ENCODE measurements at places on chromosomes 6 and 20. TPM values are rescaled to one million over a fixed set of nuclear protein-coding genes. Genes with fewer than 3 reads are reported as not detected.

ASIP gene
- total RNA-seq: not detected

FHL5 gene
- 9.6 TPM for total RNA-seq

DNA sequence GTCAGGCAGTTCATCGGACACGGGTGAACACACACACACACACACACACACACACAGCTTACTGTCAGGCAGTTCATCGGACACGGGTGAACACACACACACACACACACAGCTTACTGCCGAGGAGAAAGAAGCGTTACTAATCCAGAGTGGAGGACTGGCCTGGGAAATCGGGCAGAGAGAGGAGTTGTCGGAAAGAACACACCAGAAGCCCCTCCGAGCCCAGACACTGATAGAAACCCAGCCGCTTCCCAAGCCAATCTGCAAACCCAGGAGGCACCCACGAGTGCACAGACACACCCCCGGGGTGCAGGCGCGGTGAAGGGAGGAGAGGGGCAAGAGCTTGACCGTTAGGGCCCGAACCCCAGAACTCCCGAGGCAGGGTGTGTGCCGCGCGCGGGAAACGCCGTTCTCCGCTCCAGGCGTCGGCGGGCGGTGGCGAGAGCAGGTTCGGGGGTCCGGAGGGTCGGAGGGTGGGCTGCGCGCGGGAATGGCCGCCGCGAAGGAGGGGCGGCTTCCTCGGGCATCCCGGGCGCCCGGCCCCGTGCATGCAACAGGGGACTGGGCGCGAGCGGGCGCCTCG is 636 bp downstream of the ELOVL2 start:
- DNase-seq: no peak

- no peak for DNase-seq
Measured at GRCh38 chr6:117233145-117233544, 32.2 kb upstream of the VGLL2 start.

- DNase-seq: no peak
Measured at GRCh38 chr20:32678948-32679347, 5.2 kb upstream of the C20orf203 start.

DNA sequence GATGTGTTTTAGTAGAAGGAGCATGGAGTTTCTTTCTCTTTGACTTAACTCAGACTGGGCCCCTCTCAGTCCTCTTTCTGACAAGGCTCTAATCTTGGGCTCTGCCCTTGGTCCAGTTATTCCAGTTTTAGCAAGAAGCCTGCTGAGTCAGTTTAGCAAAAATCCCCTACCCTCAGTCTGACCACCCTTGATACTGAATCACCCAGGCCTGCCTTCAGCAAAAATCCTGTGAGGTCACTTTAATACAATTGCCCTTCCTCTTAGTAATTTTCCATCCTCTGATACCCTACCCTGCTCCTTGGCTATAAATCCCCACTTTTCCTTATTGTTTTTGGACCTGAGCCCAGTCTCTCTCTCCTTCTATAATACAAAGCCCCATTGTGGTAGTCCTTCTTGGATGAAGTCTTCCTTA is 326.7 kb upstream of the NOX3 start:
- DNase-seq: no peak

TSPO2 gene
- not detected for total RNA-seq

ULBP3 gene
- total RNA-seq: 0.78 TPM

GRCh38 chr6:24759718-24760117 is 15.0 kb upstream of the GMNN start:
- DNase-seq: no peak

SEMG1 gene
- not detected for total RNA-seq

- DNase-seq: no peak
Measured at GRCh38 chr6:23370051-23370450, 756.0 kb upstream of the NRSN1 start.

DNA sequence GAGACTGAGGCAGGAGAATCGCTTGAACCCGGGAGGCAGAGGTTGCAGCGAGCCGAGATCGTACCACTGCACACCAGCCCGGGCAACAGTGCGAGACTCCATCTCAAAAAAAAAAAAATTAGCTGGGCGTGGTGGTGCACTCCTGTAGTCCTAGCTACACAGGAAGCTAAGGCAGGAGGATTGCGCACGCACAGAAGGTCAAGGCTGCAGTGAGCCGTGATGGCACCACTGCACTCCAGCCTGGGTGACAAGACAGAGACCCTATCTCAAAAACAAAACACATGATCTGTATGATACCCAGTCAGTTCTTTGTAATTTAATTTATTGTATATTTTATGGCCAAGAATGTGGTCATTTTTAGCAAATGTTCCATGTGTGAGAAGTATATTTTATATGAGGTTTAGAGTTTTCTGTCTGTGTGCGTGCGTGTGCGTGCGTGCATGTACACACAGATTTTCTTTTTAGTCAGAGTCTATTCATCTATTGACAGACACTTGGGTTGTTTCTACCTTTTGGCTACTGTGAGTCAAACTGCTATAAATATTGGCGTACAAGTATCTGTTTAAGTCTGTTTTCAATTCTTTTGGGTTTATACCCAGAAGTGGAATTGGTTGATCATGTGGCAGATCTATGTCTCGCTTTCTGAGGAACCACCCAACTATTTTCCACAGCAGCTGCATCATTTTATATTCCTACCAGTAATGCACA is 22.2 kb upstream of the MYL9 start:
- DNase-seq: no peak

- no peak for DNase-seq
Measured at GRCh38 chr6:29519291-29520010, 31.7 kb upstream of the MAS1L start.

DNA sequence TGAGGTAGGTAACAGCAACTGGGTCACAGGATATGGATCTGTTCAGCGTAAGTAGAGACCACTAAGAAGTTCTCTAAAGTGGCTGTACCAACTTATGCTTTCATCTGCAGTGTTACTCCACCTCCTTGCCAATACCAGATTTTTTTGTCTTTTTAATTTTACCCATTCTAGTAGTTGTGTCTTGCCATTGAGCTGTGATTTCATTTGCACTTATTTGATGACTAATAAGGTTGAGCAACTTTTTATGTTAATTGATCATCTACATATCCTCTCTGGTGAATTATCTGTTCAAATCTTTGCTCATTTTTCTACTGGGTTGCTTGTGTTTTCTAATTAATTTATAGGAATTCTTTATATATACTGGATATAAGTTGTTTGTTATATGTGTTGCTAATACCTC is 82.9 kb downstream of the OGFRL1 start:
- DNase-seq: no peak

DNA sequence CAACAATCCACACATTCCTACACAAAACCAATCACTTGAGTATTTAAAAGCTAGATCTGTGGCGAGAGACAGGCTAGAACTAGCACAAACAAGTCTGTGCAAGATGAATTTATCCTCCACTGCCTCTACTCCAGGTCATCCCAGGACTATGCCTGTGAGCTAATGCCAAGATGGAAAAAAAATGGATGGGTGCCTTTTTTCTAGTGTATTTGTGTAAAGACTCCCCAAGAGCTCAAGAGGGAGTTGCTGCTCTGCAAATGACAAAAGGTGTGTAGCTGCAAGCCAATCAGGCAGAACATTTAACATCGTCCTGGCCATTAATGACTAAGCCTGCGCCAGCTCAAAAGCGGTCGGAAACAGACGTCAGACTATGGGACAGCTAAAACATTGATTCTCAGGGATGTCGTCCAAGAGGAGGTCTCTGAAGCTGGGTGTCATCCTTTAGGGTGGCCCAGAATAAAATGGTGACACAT is 21.9 kb downstream of the ATXN1 start:
- no peak for DNase-seq

UBD gene
- 9.9 TPM for total RNA-seq

SNAP25 gene
- total RNA-seq: 10.9 TPM

DNA sequence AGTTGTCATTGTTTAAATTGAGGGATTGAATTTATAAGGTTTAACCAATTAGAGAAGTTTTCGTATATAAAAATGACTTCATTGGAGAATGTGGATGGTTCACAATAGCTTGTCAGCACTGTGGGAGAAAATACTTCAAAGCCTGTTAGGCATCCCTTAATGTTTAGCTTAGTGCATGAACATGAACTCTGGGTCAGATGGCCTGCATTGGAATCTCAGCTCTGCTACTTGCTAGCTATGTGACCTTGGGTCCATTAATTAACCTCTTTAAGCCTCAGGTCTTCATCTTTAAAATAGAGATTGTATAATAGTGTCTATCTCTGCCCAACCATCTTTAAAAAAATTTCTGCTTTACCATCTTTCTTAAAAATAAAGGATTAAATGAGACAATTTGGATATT is 11.1 kb downstream of the CTNNBL1 start:
- no peak for DNase-seq

GRCh38 chr20:50242863-50243609 is 52.4 kb downstream of the CEBPB start:
- peak; percentile 66 for DNase-seq

DNA sequence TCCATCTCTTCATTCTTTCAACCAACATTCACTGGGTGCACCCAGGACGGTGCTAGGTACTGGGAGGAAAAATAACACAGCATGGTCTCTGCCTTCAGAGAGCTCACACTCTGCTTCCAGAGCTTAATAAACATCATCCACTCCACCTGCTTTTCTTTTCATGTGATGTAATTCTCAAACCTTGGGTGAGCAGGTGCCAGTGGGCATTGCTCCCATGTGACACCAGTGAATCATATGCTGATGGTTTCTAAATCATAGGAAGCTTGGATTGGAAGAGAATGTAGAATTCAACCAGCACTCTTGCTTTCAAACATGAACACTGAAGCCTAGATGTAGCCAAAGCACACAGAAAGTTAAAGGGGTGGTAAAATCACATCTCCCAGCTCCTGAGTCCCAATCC is 189.8 kb downstream of the FOXA2 start:
- DNase-seq: no peak

SCUBE3 gene
- not detected for total RNA-seq

GRCh38 chr6:111342913-111343312 is 140.1 kb downstream of the REV3L start:
- no peak for DNase-seq

- no peak for DNase-seq
Measured at GRCh38 chr6:19268718-19269117, 568.5 kb upstream of the ID4 start.

- no peak for DNase-seq
Measured at GRCh38 chr6:132611616-132612015, 12.5 kb downstream of the TAAR2 start.

DNA sequence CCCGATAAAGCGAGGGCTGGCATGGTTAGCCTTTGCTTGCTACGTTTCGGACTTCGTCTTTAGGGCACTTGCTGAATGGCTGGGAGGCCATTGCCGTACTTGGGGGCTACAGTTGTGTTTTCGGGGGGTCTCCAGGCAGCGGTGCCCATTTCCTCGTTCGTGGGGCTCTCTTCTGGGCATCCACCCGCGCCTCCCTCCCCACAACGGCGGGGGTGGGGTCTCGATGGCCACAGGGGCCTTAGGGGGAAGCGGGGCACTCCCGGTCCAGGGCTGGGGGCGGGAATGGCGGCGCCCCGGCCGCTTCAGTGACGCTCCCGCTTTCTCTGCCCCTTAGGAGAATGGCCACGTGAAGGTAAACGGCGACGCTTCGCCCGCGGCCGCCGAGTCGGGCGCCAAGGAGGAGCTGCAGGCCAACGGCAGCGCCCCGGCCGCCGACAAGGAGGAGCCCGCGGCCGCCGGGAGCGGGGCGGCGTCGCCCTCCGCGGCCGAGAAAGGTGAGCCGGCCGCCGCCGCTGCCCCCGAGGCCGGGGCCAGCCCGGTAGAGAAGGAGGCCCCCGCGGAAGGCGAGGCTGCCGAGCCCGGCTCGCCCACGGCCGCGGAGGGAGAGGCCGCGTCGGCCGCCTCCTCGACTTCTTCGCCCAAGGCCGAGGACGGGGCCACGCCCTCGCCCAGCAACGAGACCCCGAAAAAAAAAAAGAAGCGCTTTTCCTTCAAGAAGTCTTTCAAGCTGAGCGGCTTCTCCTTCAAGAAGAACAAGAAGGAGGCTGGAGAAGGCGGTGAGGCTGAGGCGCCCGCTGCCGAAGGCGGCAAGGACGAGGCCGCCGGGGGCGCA is 2.4 kb downstream of the MARCKS start:
- peak; percentile 37 for DNase-seq

DNA sequence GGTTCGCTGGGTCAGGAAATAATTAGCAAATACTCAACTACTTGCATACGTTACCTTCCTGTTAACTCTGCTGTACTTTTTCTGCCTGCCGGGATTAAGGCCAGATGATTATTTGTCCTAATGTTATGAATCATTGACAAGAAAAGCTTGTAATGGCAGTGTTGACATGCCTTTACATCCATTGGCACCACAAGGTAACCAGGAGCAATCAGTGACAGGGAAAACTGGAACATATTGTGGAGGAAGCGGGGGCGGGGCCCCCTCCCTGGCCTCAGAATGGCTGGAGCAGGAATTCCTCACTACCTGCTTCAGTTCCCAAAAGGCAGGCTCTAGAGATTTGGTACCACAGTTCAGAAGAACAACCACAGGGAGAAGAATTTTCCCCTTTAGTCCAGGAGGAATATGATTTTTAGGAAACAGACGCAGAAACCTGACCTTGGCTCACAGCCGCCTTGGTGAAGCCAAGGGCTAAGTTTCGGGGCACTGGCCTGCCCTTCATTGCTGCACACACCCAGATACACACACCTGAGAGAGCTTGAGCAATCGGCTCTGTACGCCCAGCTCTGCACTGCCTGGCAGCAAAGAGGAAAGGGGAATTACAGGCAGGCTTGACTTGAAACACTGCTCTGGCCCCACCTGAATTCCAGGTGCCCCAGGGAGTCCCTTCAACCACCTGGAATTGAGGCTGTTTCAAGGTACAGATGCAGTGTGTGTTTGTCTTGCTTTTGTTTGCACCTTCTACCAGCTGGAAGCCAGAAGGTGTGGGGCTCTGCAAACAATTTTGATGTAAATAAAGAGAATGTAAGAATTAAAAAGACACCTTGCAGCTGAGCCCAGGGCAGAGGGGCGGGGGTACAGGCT is 89.8 kb downstream of the MYB start:
- DNase-seq: peak; percentile 62

- no peak for DNase-seq
Measured at GRCh38 chr6:80319196-80319595, 212.7 kb downstream of the BCKDHB start.

GRCh38 chr6:159701413-159701999 is 8.5 kb upstream of the SOD2 start:
- DNase-seq: peak; percentile 55

DNA sequence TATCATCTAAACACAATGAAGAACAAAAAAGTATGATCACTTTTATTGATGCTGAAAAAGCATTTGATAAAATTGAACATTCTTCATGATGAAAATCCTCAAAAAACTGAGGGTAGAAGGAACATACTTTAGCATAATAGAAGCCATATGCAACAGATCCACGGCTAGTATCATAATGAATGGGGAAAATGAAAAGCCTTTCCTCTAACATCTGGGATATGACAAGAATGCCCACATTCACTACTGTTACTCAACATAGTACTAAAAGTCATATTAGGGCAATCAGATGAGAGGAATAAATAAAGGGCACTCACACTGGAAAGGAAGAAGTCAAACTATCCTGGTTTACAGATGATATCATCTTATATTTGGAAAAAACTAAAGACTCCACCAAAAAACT is 256.6 kb downstream of the RFPL4B start:
- no peak for DNase-seq

DNA sequence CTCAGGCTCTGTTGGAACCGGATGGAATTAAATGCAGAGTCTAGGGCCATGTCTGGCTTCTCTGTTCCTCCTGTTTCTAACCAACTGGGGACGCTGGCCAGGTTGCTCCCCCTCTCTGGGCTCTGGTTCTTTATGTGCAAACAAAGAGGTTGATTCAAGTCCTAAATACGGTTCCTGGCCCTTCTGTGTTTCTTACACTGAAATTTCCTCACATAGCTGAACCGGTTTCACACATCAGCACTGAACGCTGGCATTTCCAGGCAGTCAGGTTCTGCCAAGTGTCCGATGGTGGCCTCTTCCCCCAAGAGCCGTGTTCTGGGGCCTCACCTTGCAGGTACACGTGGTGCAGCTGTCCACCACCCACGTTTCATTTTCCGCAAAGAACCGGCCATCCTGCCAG is 13.5 kb downstream of the THBS2 start:
- DNase-seq: no peak

KCNQ5 gene
- total RNA-seq: 1.6 TPM

MUCL3 gene
- total RNA-seq: 0.52 TPM
